ENCODE measurements at places on chromosomes 5 and 9. TPM values are rescaled to one million over a fixed set of nuclear protein-coding genes. Genes with fewer than 3 reads are reported as not detected.

Gene SEMA5A
- 0.22 TPM for polyA plus RNA-seq

Gene PCDHGA3
- polyA plus RNA-seq: not detected

Gene FGF1
- not detected for polyA plus RNA-seq

Gene SLC23A1
- not detected for polyA plus RNA-seq

Gene TMEM171
- not detected for polyA plus RNA-seq

Data from CD4-positive, CD25-positive, alpha-beta regulatory T cell (primary cell).